ENCODE measurements at places on chromosomes 4 and X.

DNA sequence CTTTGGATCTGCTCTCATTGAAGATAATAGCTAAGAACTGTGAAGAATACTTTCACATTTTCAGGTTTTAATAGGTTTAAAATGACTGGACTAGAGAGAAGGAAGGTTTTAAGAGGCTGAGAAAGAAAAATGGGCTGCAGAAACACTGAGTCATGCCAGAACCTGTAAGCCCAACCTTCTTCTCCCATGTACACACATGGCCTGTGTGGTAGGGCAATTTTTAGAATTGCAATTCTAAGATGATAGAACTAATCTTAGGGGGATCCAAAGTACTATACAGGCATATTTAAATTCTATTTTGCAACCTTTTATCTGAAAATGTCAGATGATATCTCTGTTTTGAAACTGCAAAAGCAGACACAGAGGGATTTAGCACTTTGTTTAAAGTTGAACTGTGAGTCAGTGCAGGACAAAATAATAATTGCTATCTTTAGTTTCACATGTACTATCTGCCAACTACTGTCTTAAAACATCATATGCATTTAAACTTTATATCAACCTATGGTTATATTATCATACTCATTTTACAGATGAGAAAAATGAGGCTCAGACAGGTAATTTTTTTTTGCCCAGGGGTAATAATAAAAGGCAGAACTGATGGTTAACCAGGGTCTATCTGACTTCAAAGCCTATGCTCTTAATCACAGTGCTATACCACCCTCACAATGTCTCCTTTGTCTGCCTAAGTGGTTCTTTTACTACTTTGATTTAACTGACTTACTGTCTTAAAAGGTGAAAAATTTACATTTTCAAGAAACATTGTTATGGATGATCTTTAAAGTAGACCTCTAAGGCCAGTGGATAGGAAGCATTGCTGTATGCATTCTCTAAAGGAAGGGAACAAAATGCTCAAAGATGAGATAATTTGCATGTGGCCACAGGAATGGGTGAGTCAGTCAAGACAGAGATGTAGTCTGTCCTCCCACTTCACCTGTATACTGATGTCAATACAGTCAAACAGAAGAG, 4.3 kb downstream of the TMPRSS11E start:
- no peak for DNase-seq

DNA sequence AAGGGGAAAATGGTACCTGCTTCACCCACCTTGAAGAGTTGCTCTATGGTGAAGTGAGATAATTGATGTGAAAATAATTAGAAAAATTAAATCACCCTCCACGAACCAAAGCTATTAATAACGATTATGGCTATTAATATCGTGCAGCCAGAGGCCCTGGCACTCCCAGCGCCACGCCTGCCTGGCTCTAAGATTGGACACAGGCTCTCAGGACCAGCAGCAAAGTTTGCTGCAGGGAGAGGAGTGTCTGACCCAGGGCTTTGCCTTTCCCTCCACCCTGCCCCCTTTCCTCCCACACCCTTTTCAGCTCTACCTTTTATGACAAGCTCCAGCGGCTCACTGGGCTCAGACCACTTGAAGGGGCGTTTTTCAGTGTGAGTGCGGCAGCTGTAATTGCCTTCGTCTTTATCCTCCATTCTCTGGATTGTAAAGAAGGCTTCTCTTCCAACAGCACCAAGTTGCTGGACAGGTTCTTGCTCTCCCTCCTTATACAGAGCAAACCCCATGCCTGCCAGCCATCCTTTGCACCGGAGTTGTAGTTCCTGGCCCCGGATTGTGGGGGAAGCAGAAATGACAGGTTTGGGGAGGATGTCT, 11.5 kb downstream of the IGSF1 start:
- DNase-seq: no peak

- no peak for DNase-seq
These were observed 792.0 kb downstream of the PCDH18 start for GRCh38 chr4:136740326-136740725.

- no peak for DNase-seq
These were observed 15.1 kb upstream of the EXOC1 start for GRCh38 chr4:55838356-55838755.

DNA sequence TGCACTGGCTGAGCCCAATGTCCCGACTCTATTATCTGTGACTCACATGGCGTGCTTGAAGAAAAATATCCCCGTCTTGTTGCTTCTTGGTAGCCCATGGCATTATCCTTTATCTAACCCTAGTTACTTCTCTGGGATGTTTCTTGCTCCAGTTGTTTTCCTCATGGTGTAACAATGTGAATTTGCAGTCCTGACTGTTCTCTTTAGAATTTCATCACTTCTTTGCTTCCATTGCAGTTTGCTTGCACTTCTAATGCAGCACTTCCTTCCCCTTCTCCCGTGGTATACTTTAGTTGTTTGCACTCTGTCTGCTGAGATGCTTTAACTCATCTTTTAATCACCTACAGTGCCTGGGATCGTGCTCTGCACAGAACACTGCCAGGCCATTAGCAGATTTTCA, 126.9 kb downstream of the MAML3 start:
- DNase-seq: no peak

DNA sequence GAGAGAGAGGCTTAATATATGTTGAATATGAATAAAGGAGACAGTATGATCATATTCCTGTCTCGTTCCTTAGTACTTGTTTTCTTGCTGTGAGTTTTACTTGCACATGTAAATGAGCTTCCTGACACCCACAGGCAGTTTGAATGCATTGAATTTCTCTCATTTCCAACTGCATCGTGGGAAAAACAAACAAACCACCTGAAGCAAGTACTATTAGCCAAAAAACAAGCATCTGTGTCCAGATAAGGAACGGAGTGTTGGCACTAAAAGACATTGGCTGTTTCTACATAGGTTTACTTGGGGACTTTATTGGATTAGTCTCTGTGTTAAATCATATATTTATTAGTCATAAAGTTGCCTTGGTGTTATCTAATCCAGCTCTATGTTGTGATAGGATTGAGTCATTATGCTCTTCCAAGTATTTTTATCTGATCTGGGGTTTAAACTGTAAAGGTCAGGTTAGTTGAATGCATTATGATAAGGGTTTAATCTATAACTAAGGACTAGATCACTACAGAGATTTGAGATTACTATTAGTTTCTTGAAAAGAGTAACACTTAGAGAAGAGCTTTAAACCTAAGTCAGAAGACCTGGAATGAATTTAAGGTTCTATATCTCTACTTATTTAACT, 339.0 kb upstream of the SPANXN4 start:
- DNase-seq: no peak

DNA sequence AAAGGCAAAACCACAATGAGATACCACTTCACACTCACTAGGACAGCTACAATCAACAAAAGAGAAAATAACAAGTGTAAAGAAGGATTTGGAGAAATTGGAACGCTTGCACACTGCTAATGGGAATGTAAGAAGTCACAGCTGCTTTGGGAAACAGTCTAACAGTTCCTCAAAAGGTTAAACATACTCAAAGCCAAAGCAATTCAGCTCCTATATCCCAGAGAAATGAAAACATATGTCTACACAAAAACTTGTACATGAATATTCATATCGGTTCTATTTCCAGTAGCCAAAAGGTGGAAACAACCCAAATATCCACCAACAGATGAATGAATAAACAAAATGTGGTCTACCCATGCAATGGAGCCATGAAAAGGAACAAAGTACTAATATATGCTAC, 64.0 kb downstream of the TEC start:
- no peak for DNase-seq

DNA sequence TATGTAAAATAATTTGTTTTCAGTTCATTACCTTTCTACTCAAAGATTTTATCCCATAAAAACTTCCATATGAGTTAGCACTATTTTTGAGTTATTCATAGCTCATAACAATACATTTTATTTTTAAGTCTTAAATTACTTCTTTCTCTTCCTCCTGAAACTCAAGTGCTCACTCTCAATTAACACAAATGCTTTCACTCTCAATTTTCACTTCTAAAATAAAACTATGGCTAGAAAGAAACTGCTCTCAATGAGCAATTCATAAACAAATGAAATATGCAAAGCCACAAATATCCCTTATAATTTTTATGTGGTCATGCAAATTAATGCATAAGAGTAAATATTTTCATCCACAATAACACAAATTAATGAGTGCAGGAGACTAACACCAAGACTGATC, 38.8 kb downstream of the MAML3 start:
- DNase-seq: no peak

DNA sequence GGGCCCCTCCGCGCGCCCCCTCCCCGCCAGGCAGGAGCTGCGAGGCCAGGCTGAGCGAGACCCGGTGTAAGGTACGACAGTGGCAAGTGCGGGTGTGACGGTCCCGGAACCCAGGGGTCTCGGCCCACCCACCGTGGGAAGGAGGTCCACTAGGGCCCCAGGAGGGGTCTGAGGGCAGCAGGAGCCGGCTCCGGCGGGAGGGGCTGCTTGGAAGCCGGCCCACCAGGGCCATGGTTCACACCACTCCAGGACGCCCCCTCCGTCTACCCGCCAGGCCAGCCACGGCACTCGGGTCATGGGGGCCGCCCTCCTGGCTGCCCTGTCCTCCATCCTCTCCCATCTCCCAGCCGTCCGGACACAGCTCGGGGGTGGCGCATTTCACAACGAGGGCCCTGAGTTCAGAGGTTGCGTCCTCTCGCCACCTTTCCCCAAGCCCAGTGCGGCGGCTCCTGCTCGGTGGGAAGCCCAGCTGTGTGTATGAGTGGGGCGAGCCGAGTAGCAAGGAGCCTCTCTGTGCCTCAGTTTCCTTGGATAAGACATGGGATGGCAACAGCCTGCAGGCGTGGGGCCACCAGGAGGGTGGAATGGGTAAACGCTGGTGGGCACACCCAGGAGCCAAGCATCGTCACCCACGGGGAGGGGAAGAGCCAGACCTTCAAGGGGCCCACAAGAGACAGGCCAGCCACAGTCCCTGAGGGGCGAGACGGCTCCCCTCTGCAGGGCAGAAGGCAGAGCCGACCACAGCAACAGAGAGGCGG, 81.3 kb downstream of the FAM53A start:
- DNase-seq: no peak

- no peak for DNase-seq
These were observed 1226.6 kb upstream of the ADGRL3 start for GRCh38 chr4:59973492-59973891.

- DNase-seq: peak; percentile 45
These were observed 134.7 kb downstream of the PALLD start for GRCh38 chr4:168631241-168632162.

DNA sequence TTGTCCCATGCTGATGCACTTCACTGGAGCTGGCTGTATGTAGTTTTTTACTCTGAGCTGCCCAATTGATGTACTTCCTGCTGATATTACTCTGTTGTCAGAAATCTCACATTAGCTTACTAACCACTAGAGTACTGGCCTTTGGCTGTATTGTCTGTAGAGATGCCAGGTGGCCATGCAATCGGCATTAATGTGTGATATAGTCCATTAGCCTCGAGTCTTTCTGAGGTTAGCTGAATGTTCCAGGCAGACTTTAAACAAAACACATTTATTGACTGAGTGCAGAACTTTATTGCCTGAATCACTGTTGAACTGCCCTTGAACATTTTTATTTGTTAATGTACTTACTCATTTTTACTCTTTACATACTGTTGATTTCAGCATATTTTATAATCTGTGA, 335.2 kb downstream of the PCDH10 start:
- no peak for DNase-seq

DNA sequence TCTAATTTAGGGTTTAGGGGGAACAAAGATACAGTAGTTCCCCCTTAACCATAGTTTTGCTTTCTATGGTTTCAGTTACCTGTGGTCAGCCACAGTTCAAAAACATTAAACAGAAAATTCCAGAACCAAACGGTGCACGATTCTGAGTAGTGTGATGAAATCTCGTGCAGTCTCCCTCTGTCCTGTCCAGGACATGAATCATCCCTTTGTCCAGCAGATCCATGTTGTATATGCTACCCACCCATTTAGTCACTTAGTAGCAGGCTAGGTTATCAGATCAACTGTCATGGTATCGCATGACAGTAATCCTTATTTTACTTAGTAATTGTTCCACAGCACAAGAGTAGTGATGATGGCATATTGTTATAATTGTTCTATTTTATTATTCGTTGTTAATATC, 556.1 kb downstream of the IL1RAPL1 start:
- DNase-seq: no peak

DNA sequence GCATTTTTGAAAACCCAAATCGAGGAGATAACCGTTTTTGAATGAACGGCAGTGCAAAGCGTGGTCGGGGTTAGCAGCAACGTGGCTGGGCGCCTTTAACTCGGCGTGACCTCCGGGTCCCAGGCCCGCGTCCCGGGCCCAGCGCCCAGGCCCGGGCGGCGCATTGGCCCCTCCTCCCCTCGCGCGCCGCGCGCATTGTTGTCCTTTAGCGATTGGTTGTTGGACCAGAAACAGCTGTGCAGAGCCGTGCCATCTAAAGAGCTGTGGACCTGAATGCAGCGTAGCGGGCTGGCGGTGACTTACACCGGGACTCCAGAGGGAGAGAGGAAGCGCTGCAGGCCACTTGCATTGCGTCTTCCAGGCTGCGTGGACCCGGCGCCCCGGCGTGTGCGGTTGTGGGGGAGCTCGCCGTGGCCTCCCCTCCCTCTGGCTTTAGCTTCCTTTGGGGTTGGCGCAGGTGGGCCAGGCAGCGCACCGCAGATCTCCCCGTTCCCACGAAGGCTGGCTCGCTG, at the start of gene STOX2:
TSS of gene STOX2 (plus strand) at position 227 of the 512 bp plus-strand sequence. CDS start 1,484 bp downstream, outside the sequence.
- DNase-seq: peak; percentile 75

- peak; percentile 52 for DNase-seq
These were observed at the start of gene STBD1 for GRCh38 chr4:76305971-76306881. Gene STBD1, plus strand, starts transcription at chr4:76306733. Its CDS starts 37 bp downstream, at chr4:76306770.

- no peak for DNase-seq
These were observed 1028.9 kb upstream of the INTU start for GRCh38 chr4:126603825-126604224.

Measured in frontal cortex (tissue), 4 donors.